ENCODE measurements at places on chromosomes 13 and 19.

DNA sequence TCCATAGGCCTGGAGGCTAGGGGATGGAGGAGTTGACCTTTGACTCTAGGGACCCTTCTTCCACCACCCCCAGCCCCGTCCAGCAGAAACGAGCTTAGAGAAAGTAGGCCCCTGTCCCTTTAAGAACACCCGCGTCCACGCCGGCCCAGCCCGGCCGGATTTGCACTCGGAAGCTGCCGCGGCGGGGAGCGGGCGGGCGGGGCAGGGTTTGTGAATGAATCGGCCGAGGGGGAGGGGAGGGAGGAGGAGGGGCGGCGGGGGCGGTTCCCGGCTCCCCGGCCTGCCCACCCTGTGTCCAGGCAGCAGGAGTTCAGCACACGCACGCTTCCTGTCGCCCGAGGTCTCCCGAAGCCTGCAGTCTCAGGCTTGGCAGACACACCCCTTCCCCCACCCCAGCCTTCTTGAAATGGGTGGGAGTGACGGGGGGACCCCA lies 1.5 kb downstream of the UNC13A start:
- DNase-seq, result peak; percentile 51

- peak; percentile 31 for DNase-seq
Observed at GRCh38 chr13:32209652-32210051, 105.5 kb downstream of the ZAR1L start.

DNA sequence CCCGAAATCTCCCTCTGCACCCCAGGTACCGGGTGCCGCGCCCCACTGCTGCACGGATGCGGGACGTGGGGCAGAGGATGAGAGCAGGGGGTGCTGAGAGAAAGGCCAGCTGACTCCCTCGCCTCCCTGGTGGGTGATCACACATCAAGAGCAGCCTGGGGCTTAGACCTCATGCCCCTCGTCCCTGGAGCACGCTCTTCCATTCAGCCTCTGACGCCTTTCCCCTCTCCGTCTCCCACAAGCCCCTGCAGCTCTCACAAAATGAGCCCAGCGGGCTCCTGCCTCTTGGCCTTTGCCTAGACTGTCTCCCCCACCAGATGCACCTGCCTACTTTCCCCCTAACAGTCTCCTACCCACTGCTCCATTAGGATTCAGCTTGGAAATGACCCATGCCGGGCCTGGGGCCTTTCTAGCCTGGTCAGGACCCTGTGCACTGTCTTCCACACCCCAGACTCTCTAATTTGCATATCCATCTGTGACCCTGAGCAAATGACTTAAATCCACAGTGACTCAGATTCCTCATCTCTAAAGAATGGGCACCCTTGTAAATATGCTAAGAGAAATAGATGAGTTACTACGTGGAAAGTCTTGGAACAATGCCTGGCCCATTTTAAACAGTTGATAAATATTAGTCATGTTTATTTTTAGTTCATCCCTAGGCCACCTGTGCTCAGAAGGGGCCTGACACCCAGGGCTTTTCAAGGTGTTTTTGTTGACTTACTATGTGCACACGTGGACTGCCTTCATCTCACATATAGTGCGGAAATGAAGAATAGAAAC lies 582 bp upstream of the PTPRH start:
- DNase-seq, result peak; percentile 92

GRCh38 chr13:106660746-106661625 lies 93.0 kb upstream of the ARGLU1 start:
- DNase-seq, result no peak

DNA sequence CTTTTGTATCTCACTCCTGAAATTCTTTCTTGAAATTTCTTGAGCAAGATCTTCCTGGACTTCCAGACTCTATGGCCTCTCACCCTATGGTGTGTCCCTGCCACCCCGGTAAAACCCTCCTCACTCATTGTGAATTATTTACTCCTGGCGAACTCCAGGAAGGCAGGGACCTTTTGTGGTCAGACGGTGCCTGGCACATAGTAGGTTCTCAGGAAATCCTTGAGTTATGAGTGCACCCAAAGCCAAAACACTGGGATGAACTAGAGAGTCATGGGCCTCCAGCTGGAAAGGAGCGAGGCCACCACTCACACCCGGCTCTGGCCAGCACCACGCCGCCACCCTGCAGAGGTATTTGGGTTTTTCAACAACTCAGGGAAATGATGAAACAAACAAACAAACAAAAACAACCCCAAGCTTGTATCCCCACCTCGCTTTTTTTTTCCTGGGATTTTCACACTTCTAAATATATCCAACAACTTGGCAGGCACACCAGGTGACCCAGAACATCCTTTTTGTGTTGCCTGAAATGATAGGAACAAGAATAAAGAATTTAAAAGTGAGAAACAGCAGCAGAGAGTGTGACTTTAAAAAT lies 11.2 kb downstream of the HPN start:
- DNase-seq, result no peak

All from choroid plexus epithelial cell (primary cell).